Activated gamma-delta T cell treated with Interleukin-2 at 50 U/mL for 16 hours (primary cell): ENCODE measurements at places on chromosomes 3 and 15.

DNA sequence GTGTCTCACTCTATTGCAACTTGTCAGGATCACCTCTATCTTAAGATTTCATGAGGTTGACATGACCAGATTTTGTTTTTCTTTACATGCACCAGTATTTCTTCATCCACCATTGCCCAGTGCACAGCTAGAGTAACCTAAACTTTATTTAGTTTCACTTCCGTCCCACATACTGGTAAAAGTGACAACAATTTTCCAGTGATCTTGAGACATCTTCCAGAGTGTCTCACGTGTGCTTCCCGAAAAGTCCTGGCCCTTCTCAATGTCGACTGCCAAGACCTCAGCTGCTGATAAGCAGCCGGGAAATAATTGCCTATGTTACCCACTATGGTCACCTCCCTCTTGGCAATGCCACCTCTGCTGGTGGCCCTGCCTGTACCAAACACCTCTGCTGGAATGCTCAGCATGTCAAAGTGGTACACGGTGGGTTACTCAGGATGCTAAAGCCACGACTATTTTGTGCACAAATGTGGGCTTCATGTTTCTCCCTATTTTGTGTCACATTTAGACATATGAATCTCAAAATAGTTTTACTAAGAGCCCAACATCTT, 379.7 kb upstream of the TGFBR2 start:
- DNase-seq, result no peak

- DNase-seq, result no peak
Observed at GRCh38 chr15:82536409-82537350, 3.6 kb downstream of the RPS17 start.

- no peak for DNase-seq
Observed at GRCh38 chr3:100404250-100404548, 2.9 kb downstream of the LNP1 start.

DNA sequence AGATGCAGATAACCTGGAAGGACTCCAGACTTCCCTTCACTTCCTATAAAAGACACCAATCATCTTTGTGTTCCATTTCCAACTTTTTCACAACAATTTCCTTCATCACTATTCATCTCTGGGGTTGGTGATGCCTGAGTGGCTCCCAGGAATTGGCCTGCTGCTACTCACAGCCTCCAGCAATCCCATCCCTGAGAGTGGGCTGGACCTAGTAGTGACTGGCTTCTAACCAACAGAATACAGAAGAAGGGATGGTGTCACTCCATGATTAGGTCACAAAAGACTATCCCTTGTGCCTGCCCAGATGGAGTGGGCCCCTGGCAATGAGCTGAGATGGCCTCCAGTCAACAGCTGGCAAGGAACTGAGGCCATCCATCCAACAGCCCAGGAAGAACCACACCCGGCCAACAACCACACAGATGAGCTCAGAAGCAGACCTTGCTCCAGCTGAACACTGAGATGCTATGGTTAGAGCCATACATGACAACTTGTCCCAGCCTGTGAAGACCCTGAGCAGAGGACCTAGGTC, 20.9 kb downstream of the OCA2 start:
- no peak for DNase-seq

DNA sequence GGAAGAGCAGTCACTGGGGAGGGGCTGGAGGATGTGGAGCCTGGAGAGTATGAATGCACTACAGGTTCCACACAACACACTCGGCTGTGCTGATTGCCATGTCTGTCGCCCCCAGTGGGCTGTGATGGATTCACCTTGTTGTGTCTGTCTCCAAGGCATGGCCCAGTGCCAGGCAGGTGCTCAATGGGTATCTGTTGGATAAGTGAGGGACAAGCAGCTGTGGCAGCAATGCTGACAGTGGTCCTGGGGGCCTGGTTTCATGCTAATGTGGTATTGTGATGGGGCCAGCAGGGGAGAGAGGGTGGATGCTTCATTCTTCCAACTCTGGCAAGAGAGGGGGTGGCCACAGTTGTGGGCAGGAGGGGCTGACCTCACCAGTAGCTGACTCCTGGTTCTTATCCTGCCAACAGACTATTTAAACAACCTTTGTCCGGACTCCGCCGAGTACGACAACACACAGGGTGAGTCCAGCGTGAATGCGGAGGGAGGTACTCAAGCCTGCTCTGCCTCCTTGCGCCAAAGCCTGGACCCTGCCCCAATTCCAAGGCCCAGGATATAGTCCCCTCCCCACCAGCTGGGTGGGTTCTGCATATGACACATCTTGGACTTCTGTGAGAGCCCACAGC, 47.3 kb upstream of the NR2C2 start:
- DNase-seq, result no peak

GRCh38 chr3:18751514-18751913, 326.4 kb upstream of the SATB1 start:
- no peak for DNase-seq

DNA sequence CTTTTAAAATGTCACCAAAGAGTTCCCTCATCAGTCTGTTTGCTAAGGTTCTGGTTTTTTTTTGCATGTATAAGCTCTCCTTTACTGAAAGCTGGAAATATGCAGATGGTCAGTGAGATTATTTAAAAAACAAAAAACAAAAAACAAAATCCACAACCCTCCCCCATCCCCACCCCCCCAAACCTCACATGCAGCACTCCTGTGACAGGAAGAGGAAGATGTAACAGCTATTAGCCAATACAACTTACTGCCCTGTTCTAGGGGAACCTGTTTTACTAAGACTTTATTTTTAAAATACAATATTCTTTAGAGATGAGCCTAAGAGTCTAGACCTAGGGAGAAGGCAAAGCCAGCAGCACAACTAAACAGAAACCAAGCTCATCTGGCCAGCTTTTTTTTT, 39.5 kb downstream of the ANP32A start:
- DNase-seq, result no peak

- DNase-seq, result no peak
Observed at GRCh38 chr3:152910211-152910610, 75.3 kb downstream of the P2RY1 start.

DNA sequence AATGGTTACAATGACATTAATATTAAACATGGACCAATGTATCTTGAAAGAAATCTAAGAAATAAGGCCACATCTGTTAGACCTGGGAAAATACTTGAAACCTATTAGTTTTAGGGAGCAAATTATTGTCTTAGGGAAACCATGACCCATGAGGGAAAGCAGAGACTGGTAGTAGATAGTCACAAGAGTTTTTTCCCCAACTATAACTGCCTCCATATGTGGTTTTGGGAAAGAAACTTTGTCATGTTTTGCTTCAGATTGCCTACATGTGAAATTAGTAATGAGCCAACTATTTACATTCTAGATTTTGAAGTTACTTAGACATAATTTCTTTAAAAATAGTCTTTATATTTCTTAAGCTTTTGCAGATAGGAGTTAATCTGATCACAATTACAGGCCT, 474.9 kb downstream of the ROBO2 start:
- no peak for DNase-seq

DNA sequence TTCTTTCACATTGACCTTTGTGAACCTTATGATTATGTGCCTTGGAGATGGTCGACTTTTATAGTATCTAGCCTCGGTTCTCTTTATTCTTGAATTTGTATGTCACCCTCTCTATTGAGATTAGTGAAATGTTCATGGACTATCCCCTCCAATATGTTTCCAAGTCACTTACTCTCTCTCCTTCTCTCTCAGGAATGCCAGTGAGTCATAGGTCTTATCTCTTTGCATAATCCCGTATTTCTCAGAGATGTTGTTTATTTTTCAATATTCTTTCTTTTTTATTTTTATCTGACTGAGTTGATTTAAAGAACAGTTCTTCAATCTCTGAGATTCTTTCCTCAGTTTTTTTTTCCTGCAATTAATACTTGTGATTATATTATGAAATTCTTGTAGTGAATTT, 411.6 kb upstream of the CADM2 start:
- DNase-seq, result no peak

DNA sequence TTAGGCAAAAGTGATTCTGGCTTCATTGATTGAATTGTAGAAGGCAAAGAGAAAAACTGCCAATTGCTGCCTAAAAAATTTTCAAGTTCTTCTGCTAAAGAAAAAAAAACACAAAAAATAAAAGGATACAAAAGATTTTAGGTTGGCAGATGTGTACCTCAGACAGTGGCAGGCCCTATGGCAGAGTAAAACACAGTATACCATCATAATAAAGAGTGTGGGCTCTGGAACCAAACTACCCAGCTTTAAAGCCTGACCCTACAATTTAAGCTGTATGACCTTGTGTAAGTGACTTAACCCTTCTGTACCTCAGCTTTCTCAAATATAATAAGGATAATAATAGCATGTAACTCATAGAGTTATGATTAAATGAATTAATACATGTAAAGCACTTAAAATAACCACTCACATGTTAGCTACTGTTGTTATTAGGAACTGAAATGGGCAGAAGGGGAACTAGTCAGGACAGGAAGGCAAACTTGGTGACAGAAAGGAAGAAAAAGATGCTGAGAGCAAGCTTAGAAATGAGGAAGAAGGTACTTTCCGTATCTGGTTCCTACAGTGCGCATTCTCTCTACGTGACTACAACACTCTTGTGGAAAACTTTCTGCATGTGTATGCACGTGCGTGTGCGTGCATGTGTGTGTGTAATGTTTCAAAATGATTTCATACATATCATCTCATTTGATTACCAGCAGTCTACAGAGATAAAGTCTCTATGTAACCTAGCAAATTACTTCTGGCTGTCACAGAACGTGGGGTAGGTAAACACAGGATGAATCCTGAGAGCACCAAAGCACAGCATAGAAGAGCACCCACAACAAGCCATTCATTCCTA, 13.6 kb upstream of the GATM start:
- no peak for DNase-seq
